ENCODE measurements at places on chromosomes 5 and 9.

GRCh38 chr5:151740336-151740942, 18.0 kb downstream of the ATOX1 start:
- no peak for DNase-seq

GRCh38 chr5:133527311-133527710, 85.0 kb downstream of the FSTL4 start:
- DNase-seq, result no peak

DNA sequence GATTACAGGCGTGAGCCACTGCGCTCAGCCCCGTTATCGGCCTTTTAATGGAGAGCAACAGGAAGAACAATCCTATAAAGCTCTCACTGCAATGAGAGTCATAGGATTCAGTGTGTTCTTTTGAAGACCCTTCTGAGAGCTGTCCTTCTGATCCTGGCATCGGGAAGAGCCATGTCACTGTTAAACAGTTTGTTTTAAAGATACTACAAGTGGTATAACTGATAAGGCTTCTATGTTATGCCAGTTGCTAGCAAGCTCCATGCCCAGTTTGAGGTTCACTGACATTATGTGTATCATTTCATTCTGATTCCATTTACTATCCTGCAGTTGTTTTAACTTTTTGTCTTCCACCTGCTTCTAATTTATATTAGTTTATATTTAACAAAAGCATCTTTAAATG, 55.8 kb downstream of the GNAQ start:
- no peak for DNase-seq

- DNase-seq, result no peak
These were observed 197.5 kb downstream of the PALM2AKAP2 start for GRCh38 chr9:109977521-109977920.

DNA sequence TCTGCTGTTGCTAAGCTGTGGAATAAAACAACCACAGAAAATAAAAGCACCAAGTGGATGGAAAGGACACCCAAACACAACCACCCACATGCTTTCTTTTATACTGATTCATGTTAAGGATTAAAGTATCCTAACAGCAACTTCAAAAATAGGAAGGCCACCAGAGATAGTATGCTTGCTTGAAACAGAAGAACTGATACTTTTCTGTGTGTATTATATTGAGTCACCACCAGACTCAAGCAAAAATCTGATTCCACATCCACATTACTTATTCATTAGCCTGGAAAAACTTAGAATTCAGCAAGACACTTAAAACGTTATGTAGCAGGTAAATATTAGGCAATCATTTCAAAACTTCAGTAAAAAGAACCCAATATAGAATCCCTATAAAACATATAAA, 52.3 kb downstream of the ZDHHC21 start:
- DNase-seq, result no peak

DNA sequence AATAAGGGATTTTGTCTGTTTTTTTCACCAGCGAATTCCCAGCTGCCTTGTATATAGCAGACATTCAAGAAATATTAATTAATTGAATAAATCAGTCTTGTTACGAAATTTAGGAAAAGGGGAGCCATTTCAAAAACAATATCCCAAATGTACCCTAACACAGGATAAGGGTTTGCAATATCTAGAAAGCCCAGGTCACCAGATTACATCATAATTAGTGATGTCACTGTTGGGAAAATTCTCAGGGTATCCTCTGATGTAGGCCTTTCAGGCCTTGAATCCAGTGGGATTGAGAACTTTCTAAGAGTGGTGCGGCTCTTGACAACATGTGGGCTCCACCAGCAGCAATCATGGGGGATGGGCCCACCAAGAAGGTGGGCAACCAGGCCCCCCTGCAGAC, at the start of gene ACTL7A:
ACTL7A (plus strand) TSS at position 270 of the 400 bp plus-strand sequence; CDS start at position 327, 57 bp downstream.
- DNase-seq, result no peak

GRCh38 chr5:80206282-80206681, 49.6 kb downstream of the SERINC5 start:
- no peak for DNase-seq

GRCh38 chr9:107982745-107983144, 493.2 kb upstream of the KLF4 start:
- DNase-seq, result no peak

DNA sequence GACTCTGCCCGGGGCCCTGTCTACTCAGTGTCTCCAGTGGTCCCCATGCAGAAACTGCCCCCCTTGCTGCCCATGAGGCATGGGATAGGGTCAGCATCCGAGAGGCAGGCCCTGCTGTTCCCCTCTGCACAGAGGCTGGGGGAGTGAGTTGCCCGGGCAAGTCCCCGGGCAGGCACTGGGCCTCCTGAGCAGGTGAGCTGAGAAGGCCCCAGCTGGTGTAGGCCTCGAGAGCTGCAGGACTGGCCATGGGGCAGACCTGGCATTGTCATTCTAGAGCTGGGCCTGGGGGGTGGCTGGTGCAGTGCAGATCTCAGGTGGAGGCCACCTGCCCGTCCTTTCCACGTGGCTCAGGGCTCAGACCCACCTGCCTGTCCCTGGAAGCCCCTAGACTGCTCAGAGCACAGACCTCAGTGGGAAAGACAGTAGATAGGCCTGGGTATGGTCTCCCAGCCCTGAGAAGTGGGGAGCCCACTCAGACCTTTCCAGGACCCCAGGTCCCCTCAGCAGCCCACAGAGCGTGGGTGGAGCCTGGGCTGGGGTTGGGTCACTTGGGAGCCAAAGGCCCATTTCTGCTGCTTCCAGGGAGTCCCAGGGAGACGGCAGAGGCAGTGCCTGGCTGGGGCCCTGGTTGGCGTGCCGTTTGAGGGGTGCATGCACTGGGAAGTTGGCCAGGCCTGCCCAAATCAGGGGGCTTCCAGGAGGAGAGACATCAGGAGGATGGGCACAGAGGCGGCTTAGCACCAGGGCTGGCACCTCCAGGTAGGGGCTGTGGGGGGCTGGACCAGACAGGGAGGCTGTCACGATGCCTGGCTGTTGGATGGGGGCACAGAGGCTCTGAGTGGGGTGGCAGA, 4.8 kb upstream of the NOTCH1 start:
- DNase-seq, result no peak

- no peak for DNase-seq
These were observed 12.0 kb downstream of the MACROH2A1 start for GRCh38 chr5:135386886-135387628.

GRCh38 chr9:114958021-114958843, 27.8 kb upstream of the TNFSF8 start:
- peak; percentile 1 for DNase-seq

GRCh38 chr5:71503536-71503935, 48.1 kb downstream of the BDP1 start:
- no peak for DNase-seq

- DNase-seq, result no peak
These were observed 483.0 kb upstream of the CDH18 start for GRCh38 chr5:20470997-20471396.

GRCh38 chr5:165263536-165263935, 1758.1 kb downstream of the MAT2B start:
- no peak for DNase-seq

DNA sequence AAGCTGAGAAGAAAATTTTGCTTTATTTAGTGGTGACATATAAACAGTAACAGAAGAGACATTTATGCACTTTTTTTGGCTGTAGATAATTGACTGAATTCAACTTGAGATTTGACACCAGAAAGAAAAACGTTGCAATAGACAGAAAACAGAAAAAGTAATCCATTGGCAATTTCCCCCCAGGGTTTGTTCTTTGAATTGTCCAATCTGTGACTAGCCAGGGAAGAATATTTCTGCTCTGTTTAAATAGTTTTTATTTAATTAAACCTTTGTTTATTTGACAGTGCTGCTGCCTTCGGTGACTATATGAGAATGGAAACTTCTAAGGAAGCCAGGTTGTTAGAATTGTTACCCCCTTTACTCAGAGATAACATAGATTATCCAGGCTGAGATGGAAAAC, 210.6 kb downstream of the DEPDC1B start:
- no peak for DNase-seq

DNA sequence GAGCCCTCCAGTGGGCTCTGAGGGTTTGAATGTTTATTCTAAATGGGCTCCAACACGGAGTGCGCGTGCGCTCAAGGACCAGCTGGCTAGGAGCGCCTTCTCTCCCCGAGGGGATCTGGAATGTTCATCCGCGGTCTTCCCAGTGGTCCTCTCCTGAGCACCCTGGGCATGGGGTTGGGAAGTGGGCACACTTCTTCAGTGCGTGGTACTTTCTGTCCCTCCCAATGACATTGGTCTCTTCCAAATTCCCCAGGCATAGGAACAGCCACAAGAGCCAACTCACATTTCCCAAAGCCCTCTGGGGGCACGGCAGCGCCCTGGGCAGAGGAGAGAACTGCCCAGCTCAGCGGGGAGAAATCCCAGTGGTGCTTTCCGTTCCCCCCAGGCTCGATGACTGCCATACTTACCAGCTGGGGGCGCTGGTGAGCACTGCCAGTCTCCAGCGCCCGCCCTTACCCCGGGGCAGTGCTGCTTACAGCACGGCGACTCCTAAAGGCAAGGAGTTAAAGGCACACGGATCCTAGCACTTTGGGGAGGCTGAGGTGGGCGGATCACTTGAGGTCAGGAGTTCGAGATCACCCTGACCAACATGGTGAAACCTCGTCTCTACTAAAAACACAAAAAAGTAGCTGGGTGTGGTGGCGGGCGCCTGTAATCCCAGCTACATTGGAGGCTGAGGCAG, 29.9 kb upstream of the OBP2B start:
- no peak for DNase-seq

DNA sequence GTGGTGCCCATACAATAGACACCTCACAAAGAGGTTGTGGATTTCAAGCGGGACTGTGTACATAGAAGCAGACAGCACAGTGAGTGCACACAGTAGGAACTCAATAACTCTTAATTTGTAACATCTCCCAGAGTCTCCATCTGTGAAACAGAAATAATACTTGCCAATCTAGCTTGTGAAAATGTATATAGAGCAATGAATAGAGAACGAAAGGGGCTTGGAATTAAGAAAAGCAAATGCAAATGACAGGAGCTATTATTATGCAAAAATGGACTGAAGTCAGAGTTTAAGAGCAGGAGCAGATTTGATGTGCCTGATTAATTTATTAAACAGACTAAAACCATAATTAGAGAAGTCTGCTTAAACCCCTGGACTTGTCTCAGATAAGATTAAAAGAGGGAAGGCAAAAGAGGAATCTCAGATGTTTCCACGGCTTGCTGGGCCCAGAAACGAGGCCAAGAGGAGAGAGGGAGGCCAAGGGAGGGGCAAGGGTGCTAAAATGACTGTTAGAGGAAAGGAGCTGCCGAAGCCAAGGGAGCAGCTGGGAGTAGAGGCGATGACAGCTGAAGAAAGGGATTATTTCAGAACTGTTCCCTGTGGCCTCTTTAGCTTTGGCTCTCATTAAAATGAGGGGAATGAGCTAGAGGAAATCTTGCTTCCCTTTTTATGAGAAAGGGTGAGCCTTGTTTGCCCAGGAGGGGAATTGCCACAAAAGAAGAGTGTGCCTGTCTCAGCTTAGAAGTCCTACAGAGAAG, 72.1 kb downstream of the FEM1C start:
- DNase-seq, result no peak

DNA sequence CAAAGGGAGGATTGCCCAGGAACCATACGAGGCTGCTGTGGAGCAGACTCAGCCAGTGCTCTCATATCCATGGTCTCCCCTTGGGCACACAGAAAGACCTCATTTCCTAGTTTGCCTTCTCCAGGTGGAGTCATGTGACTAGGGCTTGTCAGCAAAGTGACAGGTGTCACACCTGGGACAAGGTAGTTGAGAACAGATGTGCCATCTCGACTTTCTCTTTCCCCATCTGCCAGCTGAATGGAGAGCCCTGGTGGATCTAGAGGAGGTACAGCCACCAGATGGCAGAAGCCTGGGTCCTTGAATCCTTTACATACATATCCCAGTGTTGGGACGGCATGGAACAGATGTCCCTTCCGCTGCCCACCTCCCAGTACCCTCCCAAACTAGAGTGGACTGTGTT, 42.9 kb upstream of the ALDOB start:
- no peak for DNase-seq

DNA sequence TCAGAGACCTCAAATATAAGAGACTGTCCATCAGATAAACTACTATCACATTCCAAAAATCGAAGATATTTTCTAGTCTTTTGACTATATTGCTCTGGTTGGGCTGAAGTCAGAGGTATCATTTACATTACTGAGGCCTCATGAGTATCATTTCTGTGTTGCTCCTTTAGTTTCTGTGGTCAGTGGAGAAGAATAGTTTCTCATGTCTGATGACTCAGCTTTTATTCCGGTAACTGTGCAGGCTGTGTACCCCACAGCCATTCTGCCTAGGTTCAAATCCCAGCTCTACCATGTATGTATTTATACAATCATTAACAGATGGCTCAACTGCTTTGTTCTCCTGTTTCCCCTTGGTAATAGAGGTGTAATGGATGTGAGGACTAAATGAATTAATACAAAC, 179.3 kb downstream of the ALDH1A1 start:
- no peak for DNase-seq

GRCh38 chr5:154447089-154447725, 1.4 kb downstream of the SAP30L start:
- no peak for DNase-seq

GRCh38 chr9:120482424-120483186, 97.4 kb downstream of the CDK5RAP2 start:
- no peak for DNase-seq

- DNase-seq, result no peak
These were observed 13.0 kb downstream of the PTGES2 start for GRCh38 chr9:128114326-128115186.

GRCh38 chr9:21381448-21382339, 3.5 kb downstream of the IFNA2 start:
- no peak for DNase-seq

GRCh38 chr5:157214415-157214814, 33.8 kb downstream of the ITK start:
- no peak for DNase-seq

DNA sequence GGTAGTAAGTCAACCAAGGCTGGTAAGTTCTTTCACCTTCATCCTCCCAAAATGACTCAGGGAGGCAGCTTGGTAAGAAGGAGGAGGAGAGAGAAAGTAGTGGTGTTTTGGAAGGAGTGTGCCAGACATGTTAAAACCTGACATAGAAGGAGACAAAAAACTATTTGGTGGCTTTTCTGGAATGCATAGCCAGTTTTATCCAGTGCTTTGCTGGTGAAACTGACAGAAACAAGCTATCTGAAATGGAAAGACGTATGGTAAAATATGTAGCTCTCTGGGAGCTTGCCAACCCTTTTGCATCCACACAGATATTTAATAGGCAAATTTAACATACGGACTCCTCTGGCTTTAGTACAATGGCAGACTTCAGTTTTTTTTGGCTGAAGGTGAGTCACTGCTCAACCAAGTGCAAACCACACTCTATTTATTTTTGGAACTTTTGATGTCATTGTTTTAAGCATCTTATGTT, 45.4 kb downstream of the RAB14 start:
- no peak for DNase-seq

DNA sequence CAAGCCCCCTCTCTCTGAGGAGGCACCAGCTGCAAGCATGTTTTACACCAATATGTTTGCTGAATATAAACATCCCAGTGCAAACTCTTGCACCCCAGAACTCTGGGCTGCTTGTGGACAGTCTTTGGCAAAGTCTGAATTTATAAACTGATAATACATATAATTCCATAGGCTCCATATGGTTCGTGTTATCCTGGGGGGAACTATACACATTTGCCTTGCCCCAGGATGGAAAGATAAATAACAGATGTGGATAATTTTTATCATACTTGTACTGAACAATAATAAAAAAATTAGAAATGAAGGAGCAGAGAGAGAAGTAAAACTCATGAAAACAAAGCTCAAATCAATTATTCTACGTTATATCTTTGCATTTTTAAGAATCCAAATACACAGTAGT, 50.6 kb upstream of the GAS1 start:
- DNase-seq, result no peak

GRCh38 chr9:21580636-21581378, 98.7 kb upstream of the IFNE start:
- no peak for DNase-seq

Data from esophagus squamous epithelium (tissue), 5 donors.